Central memory CD8-positive, alpha-beta T cell (primary cell): ENCODE measurements at places on chromosomes 11 and 22.
A peak's percentile ranks its signal among the peaks of the same experiment; 100 is the strongest.

- peak; percentile 55 for DNase-seq
These were observed at the start of gene YPEL4 for GRCh38 chr11:57649826-57650738. Gene YPEL4, minus strand, starts transcription at chr11:57649912. Its CDS starts 2,805 bp downstream, at chr11:57647107.

GRCh38 chr11:29129844-29130243, 887.0 kb downstream of the KCNA4 start:
- DNase-seq: no peak

- no peak for DNase-seq
These were observed 243.5 kb upstream of the ARHGAP20 start for GRCh38 chr11:110955776-110956175.

DNA sequence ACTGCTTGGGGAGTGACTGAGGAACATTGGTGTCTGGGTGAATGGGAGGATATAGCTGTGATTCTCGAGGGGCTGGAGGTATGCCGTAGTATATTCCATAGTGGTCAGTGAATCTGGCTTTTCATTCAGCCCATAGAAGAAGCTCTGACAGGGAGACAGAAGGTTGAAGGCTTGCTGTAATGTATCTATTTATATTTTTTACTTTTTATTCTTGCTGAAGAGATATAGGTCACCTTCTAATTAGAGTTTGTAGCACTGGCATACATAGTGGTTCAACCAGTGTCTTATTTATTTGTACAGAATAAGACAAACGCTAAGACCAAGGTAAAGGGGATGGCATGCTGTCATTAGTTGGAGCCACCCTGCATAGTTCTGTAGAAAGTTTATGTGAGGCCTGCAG, 10.0 kb downstream of the TRIM44 start:
- no peak for DNase-seq

DNA sequence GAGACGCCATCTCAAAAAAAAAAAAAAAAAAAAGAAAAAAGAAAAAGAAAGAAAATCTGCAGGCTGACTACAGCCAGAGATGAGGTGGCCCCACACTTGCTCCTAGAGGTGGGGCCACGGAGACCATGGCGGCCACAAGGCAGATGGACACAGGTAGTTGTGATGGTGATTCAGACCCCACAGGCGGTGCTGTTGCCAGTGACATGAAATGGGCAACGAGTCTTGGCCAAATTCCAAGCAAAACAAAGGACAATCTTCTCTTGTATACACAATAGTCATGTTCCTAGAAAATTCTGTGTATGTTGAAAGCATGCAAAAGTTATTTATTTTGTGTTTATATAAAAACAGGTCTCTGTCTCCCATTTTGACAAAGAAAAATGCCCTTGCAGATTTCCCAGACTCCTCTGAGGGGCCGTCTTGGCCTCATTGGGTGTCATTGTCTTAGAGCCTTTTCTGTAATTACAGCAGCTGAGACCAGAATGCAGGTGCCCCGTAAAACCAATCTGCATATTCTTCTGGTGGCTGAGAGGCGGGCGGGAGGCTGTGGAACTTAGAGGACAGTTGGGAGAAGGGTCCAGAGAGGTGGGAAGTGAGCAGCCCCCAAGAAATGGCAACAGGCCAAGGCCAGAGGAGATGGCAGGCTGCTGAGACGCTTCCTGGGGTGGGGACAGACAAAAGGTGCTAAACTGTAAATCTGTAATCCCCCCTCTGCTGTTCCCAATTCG, 22.5 kb upstream of the DAGLA start:
- DNase-seq: no peak

DNA sequence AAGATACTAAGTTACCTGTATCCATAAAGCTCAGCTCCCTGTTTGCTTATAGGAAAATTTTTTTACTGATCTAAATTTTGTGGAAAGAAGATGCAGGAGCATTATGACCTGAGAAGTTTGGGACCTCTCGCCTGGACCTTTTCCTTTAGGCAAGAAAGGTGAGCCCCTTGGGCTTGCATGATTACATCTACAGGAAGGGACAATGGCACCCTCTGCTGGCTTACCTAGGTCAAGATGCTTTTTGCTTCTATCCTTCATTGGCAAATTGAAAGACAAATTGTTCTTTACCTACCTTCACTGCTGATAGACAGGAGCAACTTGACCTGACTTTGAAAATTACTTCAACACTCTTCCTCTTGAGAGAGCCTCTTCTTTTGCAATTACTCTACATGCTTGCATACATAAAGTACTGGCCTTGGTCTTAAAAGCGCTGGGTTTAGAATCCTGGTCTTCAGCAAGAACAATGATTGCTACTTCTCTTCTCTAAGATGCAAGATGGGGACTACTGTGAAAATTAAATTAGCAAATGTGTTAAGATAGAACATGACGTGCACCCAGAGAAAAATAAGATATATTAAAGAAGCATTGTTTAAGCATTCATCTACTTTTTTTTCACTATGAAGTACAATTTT, 147.2 kb downstream of the TRPC6 start:
- no peak for DNase-seq

GRCh38 chr22:26574001-26574723, 15.8 kb downstream of the TPST2 start:
- DNase-seq: no peak

- DNase-seq: no peak
These were observed 184.4 kb upstream of the NCAM1 start for GRCh38 chr11:112776834-112777233.

GRCh38 chr11:1126935-1127663, 30.7 kb upstream of the MUC5AC start:
- no peak for DNase-seq

DNA sequence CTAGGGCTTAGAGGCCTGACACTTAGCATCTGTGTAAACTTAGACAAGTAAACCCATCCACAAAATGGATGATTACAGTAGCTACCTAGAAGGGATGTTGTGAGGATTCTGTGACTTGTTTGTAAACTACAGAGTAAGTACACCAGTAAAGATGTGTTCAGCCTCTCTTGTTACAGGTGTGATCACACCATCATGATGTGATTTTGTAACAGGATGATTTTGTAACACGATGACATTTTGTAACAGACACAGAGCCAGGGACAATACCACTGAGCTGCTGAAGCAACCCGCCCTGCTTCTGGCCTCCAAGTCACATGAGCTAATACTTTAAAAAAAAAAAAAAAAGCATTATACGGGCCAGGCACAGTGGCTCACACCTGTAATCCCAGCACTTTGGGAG, 17.0 kb downstream of the FADD start:
- no peak for DNase-seq

DNA sequence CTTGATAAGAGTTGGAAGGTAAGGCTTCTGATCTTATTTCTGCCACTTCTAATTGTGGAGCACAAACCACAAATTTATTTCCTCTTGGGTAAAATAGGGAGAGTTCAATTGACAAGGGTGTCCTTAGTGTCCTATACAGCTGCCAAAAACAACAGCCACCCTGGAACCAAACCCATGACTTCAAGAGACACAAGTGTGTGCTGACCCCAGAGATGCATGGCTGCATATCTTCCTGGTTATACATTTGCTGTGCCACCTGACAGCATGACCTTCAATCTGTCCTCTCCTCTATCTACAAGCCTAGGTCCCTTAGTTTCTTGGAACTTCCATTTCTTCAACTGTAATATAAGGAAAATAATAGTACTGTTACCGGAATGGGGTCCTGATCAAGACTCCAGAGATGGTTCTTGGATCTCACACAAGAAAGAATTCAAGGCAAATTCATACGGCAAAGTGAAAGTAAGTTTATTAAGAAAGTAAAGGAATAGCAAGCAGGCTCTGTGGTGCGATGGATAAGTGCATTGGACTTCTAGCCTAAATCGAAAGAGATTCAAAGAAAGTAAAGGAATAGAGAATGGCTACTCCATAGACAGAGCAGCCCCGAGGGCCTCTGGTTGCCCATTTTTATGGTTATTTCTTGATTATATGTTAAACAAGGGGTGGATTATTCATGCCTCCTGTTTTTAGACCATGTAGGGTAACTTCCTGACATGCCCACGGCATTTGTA, 15.5 kb upstream of the TMEM123 start:
- no peak for DNase-seq

GRCh38 chr11:20374741-20375300, 11.3 kb downstream of the HTATIP2 start:
- DNase-seq: no peak

- no peak for DNase-seq
These were observed 72.0 kb downstream of the SLC5A12 start for GRCh38 chr11:26649884-26650283.

DNA sequence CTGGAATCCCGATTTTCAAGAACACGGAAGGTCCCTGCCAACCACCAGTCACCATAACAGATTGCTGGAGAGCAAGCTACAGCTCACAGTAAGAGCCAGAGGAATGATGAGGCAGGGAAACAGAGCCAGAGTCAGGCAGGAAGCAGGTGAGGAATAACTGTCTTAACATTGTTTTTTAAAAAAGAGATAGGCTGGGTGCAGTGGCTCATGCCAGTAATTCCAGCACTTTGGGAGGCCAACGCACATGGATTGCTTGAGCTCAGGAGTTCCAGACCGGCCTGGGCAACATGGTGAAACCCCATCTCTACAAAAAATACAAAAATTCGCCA, 13.5 kb upstream of the CASTOR1 start:
- no peak for DNase-seq

- DNase-seq: no peak
These were observed 249.8 kb upstream of the UBASH3B start for GRCh38 chr11:122405547-122406341.

DNA sequence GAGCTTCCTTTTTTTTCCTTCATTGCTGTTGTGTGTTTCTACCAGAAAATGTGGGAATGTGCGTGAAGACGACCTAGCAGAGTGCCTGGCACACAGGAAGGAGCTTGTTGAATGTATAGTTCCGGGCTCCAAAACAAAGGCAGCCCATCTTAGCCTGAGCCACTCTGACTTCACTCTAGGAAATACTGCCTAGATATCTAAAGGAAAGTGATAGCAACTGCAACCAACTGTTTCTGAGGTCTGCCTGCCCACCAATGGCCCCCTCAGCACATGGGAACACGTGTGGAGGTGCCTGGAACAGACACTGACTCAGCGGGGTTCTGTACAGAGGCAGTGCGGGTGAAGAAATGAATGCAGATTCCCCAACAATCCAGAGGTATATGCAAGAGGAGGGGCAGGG, 14.7 kb upstream of the XBP1 start:
- no peak for DNase-seq

DNA sequence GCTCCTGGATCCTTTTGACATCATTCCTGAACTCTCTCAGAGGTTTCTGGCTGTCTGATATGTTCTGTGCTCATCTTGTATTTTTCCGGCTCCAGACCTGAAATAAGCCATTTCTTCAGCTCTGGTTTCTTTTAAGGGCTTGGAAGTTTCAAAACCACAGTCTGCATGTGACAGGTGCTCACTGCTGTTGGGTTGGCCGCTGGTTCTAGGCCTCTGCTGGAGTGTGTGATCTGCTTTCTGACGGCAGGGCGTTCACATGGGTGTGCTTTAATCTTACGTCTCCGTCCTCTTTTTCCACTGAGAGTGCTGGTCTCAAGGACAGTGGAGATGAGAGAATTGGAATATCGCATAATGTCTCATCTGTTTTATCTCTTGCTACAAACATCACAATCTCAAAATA, 10.3 kb downstream of the ZBED4 start:
- DNase-seq: no peak

- no peak for DNase-seq
These were observed 36.5 kb downstream of the C11orf91 start for GRCh38 chr11:33664166-33664565.

DNA sequence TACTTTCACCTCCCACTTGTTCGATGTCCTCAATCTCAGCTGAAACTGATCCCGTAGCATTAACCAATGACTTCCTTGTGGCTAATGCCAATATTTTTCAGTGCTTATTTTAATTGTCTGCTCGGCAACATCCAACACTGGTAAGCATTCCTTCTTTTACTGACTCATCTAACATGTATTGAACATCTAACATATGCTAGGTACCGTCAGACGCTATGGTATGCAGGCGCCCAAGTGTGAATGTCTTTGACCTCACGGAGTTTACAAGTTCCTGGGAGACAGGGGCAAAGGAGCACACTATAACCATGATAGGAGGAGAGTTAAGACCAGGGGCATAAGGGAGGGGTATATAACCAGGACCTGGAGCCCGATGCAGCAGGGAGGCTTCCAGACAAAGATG, 1.7 kb downstream of the BRMS1 start:
- no peak for DNase-seq

GRCh38 chr11:75786101-75786736, 17.6 kb downstream of the DGAT2 start:
- no peak for DNase-seq

DNA sequence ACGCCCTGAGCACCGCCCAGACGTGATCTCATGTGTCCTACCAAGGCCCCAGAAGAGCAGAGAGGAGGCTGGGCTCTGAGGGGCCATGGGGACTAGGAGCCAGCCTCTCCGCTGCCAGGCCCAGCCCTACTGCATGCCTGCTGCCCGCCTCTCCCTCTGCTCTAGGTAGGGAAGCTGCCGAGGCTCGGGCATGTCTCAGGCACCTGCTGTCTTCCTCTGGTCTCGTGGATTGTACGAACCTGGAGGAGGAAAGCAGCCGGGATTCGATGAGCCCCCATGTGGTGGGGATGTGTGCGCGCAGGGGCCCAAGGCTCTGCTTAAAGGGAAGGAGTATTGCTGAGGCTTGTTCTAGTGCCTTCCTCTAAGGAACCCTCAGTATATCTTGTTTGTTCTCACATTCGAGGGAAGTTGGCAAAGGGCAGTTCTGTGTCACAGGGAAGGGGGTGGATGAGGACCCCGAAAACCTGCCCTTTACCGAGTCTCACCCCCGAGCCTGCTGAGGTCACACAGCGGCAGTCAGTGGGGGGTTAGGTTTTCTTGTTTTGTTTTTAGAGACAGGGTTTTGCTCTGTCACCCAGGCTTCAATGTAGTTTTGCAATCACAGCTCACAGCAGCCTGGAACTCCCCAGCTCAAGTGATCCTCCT, 21.2 kb downstream of the DAGLA start:
- no peak for DNase-seq

DNA sequence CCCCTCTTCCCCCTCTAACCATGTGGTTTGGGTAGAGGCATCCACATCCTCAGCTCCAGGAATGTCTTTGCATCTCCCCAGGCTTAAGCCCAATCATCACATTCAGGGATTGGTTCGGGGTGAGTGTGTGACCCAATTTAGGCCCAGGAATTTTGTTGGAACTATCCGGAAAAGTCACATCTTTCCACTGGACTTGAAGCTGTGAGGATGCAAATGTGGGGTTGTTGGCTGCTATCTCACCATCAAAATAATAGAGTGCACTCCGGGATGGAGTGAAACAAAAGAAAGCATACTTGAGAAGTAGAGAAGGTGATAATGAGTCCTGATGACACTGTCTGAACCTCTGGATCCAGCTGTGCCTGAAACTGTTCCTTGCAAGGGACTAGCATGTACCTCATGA, 33.8 kb upstream of the OLFML1 start:
- DNase-seq: no peak
